ENCODE measurements at places on chromosomes 7 and 10. TPM values are rescaled to one million over a fixed set of nuclear protein-coding genes. Genes with fewer than 3 reads are reported as not detected.

DNA sequence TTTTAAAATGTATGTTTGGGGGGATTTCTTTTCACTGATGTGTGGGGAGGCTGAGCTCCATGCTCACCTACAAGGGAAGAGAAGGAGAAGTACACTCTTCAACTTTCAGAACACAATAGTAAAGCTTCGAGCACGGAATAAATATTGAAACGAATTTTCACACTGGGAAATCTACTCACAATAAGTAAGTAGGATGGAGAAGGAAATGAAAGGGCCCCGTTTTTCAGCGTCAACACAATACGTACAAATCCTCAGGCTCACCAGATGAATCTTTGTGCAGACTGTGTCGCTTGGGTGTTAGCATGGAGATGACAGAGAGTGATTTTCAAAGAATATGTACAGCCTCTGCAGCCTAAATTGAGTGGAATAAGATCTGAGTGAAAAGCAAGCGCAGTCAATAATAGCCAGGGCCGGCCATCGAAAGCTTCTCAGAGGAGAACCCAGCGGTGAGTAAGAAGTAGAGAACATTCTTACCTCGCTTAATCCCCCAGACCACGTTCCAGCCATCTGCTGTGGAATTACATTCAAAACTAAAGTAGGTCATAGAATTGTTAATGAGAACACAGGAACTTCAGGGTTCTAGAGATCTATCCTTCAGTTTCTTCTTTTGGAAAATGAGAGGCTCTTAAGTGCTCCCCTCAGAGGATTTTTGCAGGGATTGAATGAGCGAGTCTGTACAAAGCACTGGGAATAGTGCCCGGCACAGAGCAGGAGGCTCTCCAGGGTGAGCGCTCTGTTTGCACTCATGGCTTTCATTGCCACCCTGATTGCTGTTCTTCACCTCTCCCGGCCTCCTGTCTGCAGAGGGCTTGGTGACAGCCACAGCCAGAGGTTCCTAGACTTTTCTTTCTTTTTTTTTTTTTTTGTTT, 292.8 kb downstream of the SFMBT2 start:
- no peak for DNase-seq

- no peak for DNase-seq
Observed at GRCh38 chr7:5231811-5232484, 41.9 kb downstream of the WIPI2 start.

CDH23 gene
- total RNA-seq = 0.55 TPM

DNA sequence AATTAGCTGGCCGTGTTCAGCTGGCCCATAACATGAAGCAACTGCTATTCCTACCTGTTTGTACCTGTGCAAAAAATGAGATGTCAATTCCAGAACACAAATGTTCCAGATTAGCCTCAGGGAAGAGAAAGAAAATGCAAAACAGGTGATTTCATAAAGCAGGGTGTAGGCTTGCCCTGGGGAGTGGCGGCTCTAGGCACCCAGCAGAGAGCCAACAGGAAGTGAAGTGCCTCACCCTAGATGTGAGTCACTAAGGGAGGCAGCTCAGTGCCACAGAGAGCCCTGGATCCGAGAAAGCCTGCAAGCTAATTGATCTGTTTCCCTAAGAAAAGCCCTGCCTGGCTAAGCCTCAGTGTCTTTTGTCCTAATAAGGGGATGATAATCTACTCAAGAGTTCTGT, 240.0 kb downstream of the ARHGAP21 start:
- DNase-seq = no peak

GRM3 gene
- total RNA-seq = not detected

DNA sequence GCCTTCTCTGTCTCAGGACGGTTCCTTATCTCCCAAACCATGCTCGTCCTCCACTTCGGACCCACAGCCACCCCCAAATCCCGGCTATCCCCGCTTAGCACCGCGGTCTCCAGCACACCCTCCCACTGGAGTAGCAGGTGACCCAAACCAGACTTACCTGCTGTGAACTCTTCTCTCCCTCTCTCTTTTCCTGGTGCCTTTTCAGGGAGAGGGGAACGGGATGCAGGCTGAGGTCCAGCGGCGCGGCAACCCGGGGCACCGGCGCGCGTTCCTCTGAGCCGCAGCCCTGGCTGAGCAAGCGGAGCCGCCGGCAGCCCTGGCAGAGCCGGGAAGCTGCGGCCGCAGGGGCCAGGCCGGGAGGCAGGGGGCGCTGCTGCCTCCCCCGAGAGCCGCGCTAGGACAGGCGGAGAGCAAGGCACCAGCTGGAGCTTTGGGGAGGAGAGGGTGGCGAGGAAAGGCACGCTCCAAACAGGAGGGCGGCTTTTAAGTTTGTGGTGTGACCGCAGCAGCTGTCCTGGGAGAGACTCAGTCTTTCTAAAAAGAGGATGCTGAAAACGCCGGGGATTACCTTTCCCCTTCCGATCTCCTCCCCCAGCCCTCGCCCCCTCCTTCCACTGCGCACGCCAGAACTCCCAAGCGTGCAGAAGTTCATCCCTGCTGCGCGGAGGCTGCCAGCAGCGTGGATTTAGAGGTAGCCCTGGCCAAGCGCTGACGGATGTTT, at the start of gene SEMA3D:
Gene SEMA3D (minus strand): TSS at position 536 of the 721 bp plus-strand sequence. CDS start 65,165 bp downstream, outside the sequence.
- DNase-seq = no peak

- DNase-seq = no peak
Observed at GRCh38 chr7:67856046-67856445, 859.4 kb downstream of the TYW1 start.

RBP3 gene
- not detected for total RNA-seq

CFAP58 gene
- 1.1 TPM for total RNA-seq
